ENCODE measurements at places on chromosomes 1 and 21.

DNA sequence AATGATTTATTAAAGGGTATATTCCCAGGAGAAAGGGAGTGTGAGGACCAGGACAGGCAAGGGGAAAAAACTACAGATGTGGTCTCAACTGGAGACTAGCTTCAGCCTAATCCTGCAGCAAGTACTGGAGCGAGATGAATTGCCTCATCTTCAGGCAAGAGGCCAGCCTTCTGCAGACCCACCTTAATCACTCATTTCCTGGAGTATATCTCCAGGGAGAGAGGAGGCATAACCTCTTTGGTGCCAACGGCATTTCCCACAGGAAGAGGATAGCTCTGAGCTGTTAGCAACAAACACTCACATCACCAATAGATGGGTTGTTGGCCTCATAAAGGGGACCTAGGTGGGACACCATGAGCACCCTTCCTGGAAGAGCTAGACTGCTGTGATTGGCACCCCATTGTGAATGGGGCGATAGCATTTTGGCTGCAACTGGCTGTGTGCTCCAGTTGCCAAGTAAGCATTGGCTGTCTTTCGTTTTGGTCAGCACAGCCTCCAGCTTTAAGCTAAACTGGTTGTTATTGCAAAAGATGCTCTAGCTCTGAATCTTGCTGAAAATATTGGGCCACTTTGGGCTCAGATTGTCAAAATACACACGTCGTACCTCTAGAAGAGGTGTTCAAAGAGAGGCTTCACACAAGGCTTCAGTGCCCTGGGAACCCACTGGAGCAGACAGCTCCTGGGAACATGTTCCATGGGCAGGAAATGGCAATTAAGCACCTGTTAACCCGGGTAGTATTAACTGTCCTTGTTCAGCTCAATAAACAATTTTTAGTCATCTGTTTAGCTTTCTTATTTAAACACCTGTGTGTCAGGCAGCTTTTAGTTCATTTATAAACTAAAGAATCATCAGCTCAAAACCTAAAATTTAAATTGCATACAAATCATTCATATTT is 314.8 kb upstream of the C1orf87 start:
- DNase-seq = no peak

DNA sequence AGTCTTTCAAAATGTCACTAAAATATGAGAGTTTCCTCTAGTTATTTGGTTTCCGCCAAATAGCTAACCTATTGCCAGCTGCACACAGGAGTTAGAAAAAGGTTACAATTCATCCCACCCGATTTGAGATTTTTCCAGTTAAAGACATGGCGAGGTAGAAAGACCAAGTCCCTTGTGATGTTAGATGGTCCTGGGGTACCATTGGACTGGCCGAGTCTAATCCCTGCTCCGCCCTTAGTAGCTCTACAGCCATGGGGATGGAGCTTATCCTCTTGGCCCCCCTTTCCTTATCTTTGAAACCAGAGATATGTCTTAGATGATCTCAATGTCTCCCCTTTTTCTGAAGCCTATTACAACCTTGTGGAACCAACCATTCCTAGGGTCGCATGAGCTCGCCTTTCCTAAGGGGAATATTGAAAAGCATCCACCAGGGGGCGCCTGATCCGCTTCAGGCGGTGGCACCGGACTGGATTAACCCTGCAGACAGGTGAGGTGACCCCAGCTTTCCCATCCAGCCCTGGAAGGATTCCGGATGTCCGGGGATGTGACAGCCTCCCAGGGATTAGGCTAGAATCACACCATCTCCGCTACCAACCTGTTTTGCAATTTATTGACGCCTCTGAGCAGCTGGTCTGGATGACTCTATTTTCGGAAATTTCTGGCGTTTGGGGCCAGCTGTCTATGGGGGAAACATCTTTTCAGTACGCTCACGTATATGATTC is 68.3 kb upstream of the SIM2 start:
- DNase-seq = peak; percentile 26

GRCh38 chr1:73176902-73177301 is 894.6 kb upstream of the NEGR1 start:
- no peak for DNase-seq

GRCh38 chr1:10082785-10083479 is 50.2 kb downstream of the UBE4B start:
- DNase-seq = no peak
